ENCODE measurements at places on chromosomes 12 and 14. TPM values are rescaled to one million over a fixed set of nuclear protein-coding genes. Genes with fewer than 3 reads are reported as not detected.

Gene CD69
- total RNA-seq, result 0.32 TPM

Gene PLA2G1B
- not detected for total RNA-seq

Gene TPPP2
- total RNA-seq, result 1.1 TPM

Gene STAB2
- total RNA-seq, result 0.11 TPM

Gene CISTR
- 1.7 TPM for total RNA-seq

Gene KLRF1
- 0.24 TPM for total RNA-seq

DNA sequence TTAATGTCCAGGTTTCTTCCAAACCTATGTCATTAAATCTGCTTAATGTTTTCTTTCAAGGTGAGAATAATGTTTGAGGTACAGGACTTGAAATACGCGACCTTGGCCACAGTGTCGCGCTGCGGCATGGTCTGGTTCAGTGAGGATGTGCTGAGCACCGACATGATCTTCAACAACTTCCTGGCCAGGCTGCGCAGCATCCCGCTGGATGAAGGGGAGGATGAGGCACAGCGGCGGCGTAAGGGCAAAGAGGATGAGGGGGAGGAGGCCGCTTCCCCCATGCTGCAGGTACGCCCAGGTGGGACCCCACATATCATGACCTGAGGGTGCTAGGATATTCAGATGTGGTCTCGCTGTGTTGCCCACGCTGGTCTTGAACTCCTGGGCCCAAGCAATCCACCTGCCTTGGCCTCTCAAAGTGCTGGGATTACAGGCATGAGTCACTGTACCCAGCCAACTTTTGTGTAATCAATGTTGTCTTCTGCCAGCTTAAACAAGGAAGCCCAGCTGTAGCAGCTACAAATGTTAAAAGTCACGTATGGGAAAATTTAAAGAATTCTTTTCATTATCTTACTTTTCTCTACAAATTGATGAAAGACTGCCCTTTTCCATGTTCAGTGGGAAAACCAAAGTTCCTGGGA lies 50.8 kb downstream of the DYNC1H1 start:
- no peak for DNase-seq

DNA sequence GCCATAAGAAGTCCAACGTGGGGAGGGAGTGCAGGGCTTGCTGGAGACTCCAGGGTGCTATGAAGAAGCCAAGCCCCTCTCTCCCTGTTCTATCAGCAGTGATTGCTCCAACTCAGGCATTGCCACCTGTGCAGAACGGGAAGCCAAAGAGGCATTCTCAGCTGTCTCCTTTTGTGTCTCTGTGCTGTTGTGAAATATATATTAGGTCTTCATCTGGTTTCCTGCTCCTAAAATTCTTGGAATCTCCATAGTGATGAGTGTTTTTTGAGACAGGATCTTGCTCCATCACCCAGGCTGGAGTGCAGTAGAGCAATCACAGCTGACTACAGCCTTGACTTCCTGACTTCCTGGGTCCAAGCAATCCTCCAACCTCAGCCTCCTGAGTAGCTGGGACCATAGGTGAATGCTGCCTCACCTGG lies 51.2 kb upstream of the AEBP2 start:
- no peak for DNase-seq

DNA sequence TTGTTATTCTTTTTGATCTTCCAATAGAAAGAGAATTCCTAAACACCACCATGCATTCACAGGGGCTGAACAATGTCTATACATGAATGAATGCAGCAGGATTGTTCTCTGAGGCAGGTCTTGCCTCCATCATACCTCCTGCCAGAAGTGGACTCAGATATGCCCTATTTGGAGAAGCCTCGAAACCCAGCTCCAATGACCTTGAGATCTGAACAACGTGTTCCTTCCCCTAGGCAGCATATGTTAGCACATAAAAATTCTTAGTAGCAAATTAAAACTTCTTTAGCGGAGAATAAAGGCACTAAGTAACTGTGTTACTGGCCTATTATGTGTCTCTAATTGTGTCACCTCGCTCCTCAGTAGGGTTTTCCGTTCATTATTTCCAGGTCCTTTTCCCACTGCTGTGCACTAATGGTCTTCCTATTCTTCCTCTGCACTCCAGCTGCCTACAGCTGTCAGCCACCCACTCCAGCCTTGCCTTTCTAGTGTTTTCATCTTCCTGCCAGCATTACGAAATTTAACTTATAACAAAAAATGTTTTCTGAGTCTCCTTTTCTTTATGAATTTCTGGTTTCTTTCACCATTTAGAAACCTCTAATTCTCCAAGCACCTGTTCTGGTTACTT lies 62.6 kb upstream of the IGF1 start:
- DNase-seq, result no peak

DNA sequence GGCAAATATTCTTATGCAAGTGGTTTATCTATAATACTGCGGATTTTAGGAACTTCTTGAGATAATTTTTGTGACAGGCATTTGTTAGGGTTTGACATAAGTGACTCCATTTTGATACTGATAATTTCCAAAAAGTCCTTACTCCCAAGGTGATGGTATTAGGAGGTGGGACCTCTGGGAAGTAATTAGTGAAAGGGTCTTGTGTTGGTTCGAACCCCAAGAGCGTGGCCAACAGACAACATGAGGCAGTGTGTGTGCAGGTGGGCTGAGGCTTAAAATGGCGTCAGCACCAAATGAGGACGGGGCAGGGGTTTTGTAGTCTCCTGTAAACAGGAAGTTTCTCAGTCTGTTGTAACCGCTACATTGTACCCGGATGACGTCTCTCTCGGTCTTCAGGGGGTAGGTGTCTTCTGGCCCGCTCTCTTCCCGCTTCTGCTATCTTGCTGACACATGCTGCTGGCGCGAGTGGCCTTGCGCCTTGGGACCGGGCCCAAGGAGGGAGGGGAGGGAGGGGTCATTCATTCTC lies 1.7 kb upstream of the C12orf43 start:
- peak; percentile 71 for DNase-seq

- DNase-seq, result no peak
Measured at GRCh38 chr12:62642486-62642885, 175.9 kb downstream of the MON2 start.

DNA sequence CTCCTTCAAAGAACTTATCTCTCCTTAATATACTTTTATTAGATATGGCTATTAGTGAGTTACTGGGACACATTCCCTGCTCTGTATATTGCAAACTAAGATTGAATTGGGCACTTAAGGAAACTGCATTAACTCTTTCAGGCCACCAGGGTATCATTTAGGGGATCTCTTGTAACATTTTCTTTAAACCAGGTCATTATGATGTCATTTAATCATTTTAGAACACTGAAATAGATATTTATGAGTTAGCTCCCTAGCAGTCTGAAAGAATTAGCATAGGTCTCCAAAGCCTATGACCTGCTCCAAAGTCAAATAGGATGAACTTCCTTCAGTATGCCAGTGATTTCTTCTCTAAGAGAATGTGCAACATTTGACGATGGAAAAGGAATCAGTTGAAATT lies 506.9 kb downstream of the FOXG1 start:
- DNase-seq, result no peak

GRCh38 chr14:101542391-101542790 lies 18.9 kb upstream of the DIO3 start:
- no peak for DNase-seq

DNA sequence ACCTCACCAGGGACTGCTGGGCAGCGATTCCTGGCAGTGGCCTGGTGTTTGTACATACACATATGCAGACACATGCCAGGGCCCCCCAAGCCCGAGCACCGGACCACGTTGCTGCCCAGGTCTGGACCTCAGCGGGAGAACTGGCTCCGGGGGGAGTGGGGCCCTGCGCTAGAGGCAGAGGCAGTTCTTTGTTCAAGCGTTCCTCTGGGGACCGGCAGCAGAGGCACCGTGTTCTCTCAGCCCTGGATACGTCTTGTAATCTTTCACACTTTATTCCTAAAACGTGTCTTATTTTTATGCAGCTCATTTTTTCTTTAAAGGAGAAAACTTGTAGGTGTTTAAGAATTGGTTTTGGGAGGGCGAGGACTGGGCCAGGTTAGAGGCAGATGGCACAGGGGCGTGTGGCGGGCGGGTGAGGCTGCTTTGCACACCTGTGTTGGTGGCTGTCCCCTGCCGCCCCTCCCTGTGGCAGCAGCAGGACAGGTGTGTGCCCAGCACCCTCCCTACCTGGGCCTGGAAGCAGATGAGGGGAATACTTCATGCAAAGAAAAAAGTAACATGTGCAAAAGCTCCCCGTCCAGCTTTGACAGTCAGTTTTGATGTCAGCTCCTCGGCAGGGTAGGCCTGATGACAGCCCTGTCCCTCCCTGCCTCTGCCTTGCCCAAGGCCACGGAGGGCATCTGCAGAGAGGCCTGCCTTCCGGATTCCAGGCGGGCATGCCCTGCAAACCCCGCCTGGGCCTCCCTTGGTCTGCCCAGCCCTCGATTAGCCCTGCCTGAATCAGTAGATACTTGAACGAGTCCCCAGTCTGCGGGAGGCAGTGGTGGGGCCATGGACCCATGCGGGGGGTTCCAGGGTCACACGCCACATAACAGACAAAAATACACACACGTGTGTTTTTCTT lies 7.0 kb upstream of the PUS1 start:
- no peak for DNase-seq

- DNase-seq, result no peak
Measured at GRCh38 chr12:106585105-106585520, 2.3 kb downstream of the RFX4 start.

GRCh38 chr12:11710906-11711305 lies 61.4 kb downstream of the ETV6 start:
- DNase-seq, result no peak

DNA sequence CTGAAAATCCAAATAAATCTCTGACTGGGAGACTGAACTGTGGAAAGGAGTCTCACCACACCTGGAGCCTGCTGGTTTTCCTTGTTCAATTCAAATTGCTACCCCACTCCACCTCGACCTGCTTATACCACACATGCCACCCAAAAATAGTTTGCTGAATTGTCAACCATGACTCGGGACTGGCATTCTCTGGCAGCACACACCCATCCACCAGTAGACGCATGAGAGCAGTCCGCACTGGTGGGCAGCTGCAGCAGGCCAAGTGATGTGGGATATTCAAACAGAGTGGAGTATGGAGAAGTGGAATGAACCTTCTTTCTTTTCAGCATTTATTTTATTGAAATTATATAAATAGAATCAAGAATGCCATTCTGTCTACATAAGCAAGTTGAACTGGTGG lies 38.7 kb upstream of the SYCP3 start:
- no peak for DNase-seq

Measured in Right ventricle myocardium inferior (tissue), 1 donor.